Fibroblast of skin of abdomen (primary cell): ENCODE measurements at places on chromosomes 4 and X.

- DNase-seq, result no peak
Observed at GRCh38 chr4:2500547-2500946, 31.6 kb downstream of the RNF4 start.

- no peak for DNase-seq
Observed at GRCh38 chr4:74038086-74038424, 434 bp downstream of the CXCL3 start.

- no peak for DNase-seq
Observed at GRCh38 chr4:58209001-58209400, 1098.8 kb upstream of the IGFBP7 start.

DNA sequence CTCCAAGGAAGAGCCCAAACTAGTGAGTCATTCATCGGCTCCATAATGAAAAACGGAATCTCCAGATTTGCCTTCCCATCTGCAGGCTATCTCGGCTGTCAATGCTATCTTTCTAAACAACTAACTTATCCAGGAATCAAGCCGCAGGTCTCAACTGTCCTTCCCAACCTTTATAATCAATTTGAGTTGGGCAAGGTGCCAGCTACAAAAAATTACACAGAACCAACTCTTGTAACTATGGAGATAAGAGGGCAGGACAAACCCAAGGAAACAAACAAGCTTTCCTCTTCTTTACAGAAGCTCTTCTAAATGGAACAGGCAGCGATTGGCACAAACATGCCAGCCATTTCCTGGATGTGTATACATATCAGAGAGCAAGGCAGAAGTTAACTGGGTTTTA is 61.2 kb upstream of the RAI2 start:
- no peak for DNase-seq

DNA sequence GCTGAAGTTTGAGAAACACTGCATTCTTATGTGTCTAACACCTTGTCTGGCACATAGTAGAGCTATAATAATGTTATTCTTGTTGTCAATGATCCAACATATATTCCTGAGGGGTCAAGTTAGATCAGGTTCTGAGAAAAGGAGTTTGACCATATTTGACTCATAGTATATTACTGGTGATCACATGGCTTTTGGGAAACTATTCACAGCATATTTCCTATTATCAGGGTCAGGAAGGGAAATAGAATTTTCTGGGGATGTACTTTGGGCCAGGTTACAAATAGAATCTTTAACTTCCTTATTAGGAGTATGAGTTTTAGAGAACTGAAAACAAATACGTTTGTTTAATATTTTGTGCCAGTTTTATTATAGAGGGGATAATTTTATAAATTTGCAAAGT is 11.6 kb downstream of the IL15 start:
- DNase-seq, result no peak

DNA sequence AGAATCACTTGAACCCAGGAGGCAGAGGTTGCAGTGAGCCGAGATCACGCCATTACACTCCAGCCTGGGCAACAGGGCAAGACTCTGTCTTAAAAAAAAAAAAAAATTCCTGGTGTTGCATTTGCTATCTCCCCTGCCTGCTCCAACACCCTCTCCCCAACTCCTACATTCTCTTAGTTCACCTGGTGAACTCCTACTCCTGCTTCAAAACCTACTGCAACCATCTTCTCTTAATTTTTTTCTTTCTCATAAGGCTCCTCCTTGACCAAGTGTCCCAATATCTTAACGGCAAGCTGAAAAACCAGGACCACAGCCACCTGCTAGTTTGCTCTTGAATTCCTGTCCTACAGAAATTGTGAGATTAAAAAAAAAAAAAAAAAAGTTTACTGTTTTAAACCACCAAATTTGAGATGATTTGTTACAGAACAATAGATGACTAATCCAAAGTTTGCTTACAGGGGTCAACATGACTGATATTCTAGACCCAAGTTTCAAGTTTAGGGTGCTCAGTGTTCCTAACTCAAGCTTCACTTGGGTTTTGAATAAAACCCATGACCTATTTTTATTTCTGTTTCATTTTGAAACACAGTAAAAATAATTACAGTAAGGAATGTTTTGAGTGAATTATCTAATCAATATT is 13.1 kb upstream of the ANXA5 start:
- no peak for DNase-seq

GRCh38 chrX:34893741-34894140 is 48.9 kb upstream of the FAM47B start:
- no peak for DNase-seq

DNA sequence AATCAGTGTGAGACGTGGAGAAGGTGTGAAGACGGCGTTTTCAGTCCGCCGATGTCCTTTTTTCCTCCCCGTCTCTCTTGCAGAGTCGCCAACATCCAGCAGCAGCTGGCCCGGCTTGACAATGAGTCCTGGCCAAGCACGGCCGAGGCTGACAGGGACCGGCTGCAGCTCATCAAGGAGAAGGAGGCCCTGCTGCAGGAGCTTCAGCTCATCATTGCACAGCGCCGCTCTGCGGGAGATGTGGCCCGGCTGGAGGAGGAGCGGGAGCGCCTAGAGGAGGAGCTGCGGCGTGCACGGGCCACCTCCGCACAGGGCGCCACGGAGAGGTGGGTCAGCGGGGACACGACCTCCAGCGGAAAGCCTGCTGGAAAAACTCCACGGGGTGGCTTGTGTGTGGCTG is 47.1 kb upstream of the CLCN4 start:
- DNase-seq, result no peak

DNA sequence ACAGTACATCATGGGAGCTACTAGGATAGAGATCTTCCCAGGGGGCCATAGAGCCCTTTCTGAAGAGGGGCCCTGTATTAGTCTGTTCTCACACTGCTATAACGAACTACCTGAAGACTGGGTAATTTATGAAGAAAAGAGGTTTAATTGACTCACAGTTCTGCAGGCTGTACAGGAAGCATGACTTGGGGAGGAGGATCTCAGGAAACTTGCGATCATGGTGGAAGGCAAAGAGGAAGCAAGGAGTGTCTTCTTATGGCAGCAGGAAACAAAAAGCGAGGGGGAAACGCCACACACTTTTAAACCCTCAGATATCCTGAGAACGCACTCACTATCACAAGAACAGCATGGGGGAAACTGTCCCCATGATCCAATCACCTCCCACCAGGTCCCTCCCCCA is 4.2 kb upstream of the SLC9A6 start:
- DNase-seq, result no peak

DNA sequence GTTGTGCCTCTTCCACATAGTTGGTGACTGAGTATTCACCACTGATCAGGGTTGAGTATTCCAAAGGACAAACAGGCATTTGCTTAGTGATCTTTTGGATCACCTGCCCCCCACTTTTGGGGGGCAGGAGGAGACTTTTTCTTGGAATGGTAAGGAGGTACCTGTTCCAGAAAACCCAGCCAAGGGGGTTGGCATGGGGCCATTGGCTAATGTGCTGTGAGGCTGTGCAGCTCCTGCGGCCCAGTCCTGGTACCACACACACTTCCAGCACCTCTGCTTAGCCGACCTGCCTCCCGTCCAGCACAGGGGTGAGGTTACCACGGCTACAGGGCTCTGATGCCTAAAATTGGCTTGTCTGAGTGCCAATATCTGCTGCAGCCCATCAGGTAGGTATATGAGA is 40.1 kb upstream of the MGST2 start:
- DNase-seq, result no peak

GRCh38 chrX:22360129-22360528 is 87.4 kb downstream of the CBLL2 start:
- no peak for DNase-seq

DNA sequence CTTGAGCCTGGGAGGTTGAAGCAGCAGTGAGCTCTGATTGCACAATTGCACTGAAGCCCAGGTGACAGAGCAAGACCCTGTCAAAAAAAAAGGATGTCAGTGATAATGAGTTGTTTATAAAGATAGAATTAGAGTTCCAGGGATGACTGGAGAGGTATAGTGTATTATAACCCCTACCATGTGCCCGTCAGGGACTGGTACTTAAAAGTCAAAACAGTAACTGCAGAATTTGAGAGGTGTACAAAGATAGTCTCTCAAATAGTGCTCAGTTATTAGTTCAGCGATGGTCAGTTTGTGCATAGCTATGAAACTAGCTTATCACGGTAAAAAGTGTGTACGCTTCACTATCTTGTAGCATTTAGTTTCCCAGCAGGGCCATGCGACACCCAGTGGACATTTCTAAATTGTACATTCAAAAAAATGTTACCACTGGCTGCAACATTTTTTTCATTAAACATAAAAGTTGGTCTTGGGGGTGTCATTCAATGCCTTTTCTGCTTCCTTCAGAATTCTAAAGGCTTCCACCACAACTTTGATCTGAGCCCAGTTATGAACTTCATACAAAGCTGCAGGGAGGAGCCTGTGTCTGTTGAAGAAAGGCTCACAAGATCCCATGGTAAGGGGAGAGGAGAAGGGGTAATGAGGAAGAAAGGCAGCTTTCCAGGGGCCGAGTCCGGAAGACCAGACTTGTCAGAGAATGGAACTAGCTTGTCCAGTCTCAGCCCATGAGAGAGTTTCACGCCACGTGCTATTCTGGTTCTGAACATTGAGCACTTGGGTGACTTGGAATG is 9.2 kb upstream of the GYG2 start:
- DNase-seq, result peak; percentile 10

GRCh38 chr4:81954271-81954670 is 419.5 kb downstream of the HNRNPD start:
- no peak for DNase-seq

- DNase-seq, result peak; percentile 88
Observed at GRCh38 chr4:122826553-122827257, at the start of gene FGF2. TSS of gene FGF2 (plus strand) at chr4:122826831. CDS start at chr4:122827175, 344 bp downstream.

DNA sequence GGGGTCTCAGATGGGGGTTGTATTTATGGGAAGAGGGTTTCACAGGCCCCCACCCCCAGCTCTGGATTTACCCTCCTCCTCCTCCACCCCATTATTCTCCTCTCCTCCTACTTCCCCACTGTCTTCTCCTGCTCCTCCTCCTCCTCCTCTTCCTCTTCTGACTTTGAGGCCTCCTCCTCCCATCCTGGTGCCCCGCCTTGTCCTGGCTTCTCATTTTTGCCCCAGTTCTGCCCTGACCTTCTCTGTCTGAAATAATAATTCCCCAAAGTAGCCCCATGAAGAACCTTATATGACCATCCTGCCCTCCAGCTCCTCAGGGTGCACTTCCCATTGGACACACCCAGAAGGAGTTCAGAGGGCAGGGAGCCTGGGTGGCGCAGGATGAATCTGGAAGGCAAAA is 351.4 kb upstream of the GATB start:
- DNase-seq, result no peak

- DNase-seq, result no peak
Observed at GRCh38 chr4:94686086-94686485, 71.7 kb upstream of the BMPR1B start.

- DNase-seq, result no peak
Observed at GRCh38 chr4:1686440-1687036, 2.4 kb upstream of the FAM53A start.

DNA sequence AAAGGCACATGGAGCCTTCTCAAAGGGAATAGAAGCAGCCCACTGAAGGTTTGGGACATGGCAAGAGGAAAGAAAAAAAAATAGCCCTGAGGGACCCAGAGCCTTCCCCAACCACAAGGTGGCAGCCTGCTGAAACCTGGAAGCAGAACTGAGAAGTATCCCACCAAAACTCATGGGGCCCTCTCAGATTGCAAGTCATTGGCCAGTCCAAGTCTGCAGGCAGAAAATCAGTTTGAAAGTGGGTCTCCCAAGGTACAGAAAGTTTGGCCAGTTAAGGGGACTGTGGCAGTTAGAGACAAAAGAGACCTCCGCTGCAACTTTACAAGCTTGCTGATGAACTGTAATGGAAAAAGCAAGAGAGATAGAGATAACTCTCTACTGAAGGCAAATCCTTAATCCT is 155.8 kb downstream of the ANTXR2 start:
- DNase-seq, result peak; percentile 53

- no peak for DNase-seq
Observed at GRCh38 chrX:150680974-150681373, 12.2 kb upstream of the MTMR1 start.

DNA sequence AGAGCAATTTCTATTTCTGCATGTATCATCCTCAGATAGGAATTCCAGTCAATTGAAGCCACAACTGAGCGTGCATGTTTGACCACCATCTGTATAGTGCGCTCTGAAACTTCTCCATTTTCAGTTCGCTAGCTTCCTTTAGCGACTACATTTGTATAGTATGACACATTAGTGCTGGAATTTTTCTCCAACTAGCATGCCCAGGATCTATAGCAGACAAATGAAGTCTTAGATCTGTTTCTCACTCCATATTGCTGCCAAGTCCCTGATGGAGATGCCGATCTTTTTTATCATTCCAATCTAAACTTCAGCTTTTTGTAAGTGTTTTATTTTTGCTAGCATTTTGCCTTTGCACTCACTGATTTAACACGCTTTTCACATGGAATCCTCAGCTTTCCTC is 774.8 kb upstream of the TENM3 start:
- DNase-seq, result peak; percentile 29

- DNase-seq, result no peak
Observed at GRCh38 chr4:41728573-41728913, 20.0 kb downstream of the PHOX2B start.

GRCh38 chr4:30939684-30940083 is 219.5 kb downstream of the PCDH7 start:
- DNase-seq, result no peak

GRCh38 chr4:184979461-184980124 is 38.7 kb upstream of the HELT start:
- DNase-seq, result no peak

- DNase-seq, result no peak
Observed at GRCh38 chr4:123996718-123997510, 600.3 kb downstream of the SPRY1 start.

- DNase-seq, result peak; percentile 12
Observed at GRCh38 chrX:5802391-5802790, 426.3 kb downstream of the NLGN4X start.

DNA sequence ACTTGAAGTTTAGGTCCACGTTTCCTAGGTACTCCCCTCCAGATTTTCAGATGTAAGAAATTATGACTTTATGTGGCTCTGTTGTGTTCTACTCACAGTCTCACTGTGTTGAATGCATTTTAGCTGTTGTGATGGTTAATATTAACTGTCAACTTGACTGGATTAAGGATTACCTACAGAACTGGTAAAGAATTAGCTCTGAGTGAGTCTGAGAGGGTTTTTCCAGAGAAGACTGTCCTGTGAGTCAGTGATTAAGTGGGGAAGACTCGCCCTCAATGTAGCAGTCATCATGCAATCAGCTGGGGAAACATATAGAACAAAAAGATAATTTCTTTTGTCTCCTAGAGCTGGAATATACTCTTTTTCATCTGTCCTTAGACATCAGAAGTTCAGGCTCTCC is 493.4 kb downstream of the ACTRT1 start:
- DNase-seq, result no peak

GRCh38 chr4:172096786-172097185 is 283.6 kb downstream of the GALNTL6 start:
- peak; percentile 44 for DNase-seq

GRCh38 chrX:49186125-49187027 is at the start of gene PRICKLE3:
TSS of gene PRICKLE3 (minus strand) at chrX:49186373. CDS start at chrX:49186297, 76 bp downstream.
- peak; percentile 55 for DNase-seq

- no peak for DNase-seq
Observed at GRCh38 chr4:1154523-1155182, 17.7 kb downstream of the SPON2 start.

- DNase-seq, result no peak
Observed at GRCh38 chrX:81957900-81958545, 756.1 kb downstream of the SH3BGRL start.
